T-helper 17 cell (primary cell): ENCODE measurements at places on chromosomes 5 and 9.

- DNase-seq = no peak
These were observed 18.3 kb downstream of the MARCHF3 start for GRCh38 chr5:127011961-127012644.

GRCh38 chr9:4826417-4827166 is 33.8 kb downstream of the RCL1 start:
- no peak for DNase-seq

DNA sequence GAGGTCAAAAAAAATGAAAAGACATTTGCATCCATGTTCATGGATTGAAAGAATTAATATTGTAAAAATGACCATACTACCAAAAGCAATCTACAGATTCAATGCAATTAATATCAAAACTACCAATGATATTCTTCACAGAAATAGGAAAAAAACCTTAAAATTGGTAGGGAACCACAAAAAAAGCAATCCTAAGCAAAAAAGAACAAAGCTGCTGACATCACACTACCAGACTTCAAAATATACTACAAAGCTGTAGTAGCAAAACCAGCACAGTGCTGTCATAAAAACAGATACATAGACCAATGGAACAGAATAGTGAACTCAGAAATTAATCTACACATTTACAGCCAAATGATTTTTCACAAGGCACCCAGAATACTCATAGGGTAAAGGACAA is 34.3 kb downstream of the RGMB start:
- no peak for DNase-seq

- DNase-seq = no peak
These were observed 48.2 kb downstream of the OTP start for GRCh38 chr5:77590347-77590746.

- no peak for DNase-seq
These were observed 380.0 kb downstream of the ANXA1 start for GRCh38 chr9:73531658-73532057.

DNA sequence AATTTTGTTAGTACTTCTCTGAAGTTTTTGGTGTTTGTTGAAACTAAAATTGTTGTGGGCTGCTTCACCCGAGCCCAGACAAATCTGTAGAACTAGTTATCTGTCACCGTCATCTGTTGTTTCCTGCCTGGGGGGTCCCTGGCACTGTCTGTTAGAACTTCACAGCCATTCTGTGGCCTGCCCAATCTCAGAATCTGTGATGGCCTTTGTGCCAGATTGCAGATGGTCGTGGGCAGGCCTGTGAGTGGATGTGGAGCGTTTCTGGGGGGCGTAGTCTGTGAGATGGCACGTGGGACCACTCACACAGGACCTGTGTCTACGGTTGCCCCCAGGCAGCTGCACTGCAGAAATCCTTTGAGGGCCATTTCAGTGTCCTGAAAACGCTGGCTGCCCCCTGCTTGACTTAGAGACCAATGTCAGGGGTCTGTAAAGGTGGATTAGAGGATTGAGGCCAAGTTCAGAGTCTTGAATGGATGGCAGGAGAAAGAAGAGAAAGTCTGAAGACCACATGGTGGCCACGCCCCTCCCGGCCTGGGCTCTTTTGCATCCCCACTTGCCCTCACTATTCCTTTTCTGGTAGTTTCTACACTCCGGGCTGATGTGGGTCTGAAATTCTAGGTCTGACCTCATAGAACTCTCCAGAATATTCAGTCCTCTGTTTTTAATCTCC is 38.3 kb downstream of the TRIO start:
- no peak for DNase-seq

GRCh38 chr5:140806834-140807775 is at the start of gene PCDHA4:
Gene PCDHA4 (plus strand): TSS chr5:140807068.
- DNase-seq = no peak

DNA sequence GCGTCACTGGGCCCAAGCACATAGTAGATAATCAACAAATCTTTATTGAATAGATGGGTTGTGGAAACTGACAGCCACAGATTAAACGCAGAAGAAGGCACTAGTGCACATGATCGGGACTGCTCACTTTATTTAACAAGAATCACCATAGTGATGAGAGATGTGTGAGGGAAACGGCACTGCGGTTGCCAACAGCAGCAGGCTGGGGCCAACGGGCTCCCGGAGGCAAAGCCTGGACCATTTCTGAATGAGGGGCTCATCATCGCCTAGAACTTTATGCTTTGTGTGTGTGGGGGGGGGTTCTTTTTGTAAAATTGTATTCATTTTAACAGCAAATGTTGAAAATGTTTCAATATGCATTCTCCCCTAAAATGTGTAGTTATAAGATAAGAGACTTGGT is 61.9 kb upstream of the RUFY1 start:
- no peak for DNase-seq

DNA sequence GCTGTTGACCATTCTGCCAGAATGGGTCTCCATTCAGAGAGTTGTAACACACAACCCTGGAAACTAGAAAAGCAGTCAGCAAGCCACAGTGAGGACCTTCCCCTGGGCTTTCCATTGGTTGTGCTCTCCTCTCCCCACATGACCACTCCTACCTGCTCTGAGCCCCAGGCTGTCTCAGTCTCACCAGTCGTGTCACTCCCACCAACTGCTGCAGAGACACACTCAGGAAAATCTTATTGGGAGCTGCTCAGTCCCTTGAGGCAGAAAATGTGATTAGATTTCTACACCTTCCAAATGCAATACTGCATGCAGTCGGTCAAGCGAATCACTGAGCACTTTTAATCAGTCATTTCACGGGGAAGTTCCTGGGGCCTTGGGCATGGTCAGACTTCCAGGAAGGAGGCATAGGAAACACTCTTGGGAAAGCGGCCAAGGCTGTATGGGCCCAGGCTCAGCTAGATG is 284.2 kb upstream of the NMUR2 start:
- no peak for DNase-seq

- no peak for DNase-seq
These were observed 287.2 kb upstream of the ZNF608 start for GRCh38 chr5:125033602-125034001.

DNA sequence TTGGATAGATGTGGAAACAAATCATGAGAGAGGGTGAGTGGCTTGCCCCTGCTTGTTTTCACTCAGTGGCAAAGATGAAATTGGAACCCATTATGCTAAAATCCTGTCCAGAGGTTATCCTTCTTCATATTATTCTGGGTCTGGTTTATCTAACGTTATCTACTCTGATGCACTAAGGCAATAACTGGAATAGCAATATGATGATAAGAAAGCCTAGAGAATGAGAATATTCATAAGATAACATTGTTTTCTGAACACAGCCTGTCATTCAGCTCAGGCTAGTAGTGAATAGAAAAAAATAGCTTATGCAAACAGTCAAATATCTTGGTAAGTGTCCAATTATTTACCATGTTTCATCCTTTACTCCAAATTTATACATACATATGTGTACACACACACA is 132.0 kb upstream of the C6 start:
- no peak for DNase-seq

GRCh38 chr9:117017414-117017985 is 330.4 kb downstream of the TRIM32 start:
- DNase-seq = no peak

GRCh38 chr5:57940236-57940635 is 457.6 kb upstream of the ACTBL2 start:
- no peak for DNase-seq

DNA sequence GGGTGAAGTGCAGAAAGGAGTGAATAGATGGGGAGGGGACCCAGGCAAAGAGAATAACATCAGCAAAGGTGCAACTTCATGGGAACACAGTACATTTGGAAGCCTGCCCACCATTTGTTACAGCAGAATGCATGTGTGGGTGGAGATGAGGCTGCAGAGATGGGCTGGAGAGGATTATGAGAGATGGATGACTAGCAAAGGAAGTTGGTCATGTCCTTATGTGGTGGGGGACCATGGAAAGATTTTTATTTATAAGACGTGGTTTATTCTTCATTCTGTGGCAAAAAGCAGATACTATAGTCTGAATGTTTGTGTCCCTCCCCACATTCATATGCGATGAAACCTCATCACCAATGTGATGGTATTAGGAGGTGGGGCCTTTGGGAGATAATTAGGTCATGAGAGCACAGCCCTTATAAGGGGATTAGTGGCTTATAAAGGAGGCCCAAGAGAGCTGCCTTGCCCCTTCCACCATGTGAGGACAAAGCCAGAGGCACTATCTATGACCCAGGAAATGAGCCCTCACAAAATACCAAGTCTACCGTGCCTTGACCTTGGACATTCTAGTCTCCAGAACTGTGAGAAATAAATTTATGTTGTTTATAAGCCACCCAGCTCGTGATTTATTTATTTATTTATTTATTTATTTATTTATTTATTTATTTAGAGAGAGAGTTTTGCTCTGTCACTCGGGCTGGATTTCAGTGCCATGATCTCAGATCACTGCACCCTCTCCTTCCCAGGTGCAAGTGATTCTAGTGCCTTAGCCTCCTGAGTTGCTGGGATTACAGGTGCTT is 483.7 kb downstream of the RAB3C start:
- DNase-seq = no peak

GRCh38 chr9:93578844-93579243 is 2.5 kb downstream of the PHF2 start:
- DNase-seq = no peak

DNA sequence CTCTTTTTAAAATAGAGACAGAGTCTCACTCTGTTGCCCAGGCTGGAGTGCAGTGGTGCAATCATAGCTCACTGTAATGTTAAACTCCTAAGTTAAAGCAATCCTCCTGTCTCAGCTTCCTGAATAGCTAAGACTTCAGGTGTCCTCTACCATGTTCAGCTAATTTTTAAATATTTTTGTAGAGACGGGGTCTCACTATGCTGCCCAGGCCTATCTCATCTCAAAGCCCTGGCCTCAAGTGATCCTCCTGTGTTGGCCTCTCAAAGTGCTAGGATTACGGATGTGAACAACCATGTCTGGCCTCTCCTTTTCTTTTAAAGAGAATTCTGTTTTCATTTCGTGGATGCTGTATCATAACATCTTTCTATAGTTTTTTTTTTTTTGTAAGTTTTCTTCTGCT is 11.7 kb downstream of the STX17 start:
- DNase-seq = no peak

DNA sequence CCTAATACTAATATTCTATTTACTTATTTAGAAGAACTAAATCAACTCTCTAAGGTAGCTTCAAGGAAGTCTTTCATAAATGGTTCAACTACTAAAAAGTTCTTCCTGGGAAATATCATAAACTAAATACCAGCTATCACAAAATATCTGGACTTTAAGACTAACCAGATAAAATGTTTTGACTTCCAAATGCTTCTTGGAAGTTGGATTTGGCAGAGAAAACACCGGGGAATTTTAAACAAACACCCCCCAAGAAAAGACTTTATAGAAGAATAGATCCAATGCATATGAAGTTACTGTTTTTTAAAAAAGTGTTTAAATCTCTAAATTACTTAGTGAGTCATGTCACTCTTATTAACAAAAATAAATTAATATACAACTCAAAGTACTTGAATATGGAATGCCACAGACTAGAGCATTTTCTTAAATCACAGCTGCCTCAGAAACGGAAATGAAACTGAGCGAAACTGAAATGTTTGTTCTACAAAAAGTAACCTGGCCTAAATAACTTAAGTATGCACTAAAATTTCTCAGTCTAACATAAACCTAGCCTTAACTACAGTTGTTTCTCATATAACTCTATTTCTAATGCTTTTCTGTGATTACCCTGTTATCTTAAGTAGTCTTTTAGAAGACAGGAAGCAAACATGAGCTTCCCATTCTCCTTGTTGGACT is 6.8 kb downstream of the ABCA1 start:
- DNase-seq = no peak

DNA sequence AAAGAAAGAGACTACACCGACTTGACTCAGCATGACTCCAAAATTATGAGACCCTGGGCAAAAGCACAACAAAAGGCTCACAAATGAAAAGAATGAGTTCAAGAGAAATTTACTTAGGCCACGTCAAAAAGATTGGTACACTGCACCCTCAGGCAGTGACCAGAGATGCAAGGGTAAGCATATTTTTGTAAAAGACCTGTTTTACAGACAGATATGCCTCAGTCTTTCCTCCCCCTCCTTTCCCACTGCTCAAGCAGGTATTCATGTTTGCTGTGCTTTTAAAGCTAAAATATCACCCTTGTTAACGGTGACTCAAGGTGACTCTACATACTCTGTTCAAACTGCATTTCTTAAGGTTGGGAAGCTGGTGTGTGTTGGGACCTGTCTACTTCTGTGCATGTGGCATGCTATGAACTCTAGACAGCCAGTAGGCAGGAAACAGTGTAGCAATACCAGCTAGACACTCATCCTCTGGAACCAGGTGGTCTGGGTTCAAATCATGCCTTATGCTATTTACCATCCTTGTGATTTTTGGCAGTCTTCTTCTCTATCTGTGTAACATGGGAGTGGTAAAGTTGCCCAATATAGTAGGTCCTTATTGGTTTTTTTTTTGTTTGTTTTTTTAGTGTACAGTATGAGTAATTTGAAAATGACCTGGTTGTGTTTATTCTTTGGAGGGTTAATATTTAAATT is 98.7 kb downstream of the TLE4 start:
- DNase-seq = no peak

DNA sequence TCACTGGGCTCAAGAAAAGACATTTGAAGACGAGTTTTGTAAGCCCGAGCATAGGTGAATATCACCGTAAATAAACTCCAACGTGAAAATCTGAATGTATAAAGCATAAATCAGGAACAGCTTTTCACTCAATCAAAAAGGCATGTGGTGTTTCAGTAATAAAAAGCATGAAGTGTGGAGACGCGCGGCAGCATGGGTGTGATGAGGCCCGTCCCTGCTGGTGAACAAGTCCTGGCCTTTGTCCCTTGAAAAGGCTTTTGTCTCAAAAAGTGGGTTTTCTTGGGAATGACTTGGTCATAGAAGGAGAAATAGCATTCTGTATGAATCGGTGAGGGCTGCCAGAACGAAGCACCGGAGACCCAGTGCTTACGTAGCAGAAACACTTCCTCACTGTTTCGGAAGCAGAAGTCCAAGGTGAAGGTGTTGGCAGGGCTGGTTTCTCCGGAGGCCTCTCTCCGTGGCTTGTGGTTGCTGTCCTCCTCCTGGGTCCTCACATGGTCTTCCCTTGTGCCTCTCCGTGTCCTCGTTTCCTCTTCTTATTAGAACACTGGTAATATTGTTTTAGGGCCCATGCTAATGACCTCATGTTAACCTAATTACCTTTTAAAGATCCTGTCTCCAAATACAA is 24.9 kb downstream of the ROPN1L start:
- DNase-seq = no peak

DNA sequence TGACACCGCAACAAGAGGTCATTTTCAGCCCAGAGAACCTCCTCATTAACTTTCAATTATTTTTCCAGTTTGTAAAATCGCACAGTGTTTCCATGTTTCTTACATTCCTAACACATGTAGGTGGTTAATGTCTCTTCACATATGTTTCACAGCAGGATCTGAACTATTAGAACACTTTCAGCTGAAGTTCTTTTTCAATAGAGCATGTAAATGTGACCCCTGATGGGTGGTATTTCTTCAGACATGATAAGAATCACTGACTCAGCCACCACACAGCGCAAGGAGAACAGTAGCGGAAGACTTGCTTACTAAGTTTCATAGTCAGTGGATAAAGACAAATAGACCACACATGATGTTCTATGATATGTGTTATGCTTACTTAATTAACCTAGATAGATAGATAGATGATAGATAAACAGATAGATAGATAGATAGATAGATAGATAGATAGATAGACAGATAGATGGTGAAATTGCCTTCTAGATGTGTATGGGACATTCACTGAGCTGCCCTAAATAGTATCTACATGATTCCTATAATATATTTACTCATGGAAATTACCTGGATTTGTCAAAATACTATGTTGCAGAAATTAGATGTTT is 1992.1 kb upstream of the NUDT12 start:
- no peak for DNase-seq

- no peak for DNase-seq
These were observed 174.9 kb upstream of the HMHB1 start for GRCh38 chr5:143636931-143637528.

GRCh38 chr9:136286987-136287379 is 16.9 kb downstream of the CCDC187 start:
- DNase-seq = no peak
